Esophagus squamous epithelium (tissue), 5 donors: ENCODE measurements at places on chromosomes 7 and 10.

DNA sequence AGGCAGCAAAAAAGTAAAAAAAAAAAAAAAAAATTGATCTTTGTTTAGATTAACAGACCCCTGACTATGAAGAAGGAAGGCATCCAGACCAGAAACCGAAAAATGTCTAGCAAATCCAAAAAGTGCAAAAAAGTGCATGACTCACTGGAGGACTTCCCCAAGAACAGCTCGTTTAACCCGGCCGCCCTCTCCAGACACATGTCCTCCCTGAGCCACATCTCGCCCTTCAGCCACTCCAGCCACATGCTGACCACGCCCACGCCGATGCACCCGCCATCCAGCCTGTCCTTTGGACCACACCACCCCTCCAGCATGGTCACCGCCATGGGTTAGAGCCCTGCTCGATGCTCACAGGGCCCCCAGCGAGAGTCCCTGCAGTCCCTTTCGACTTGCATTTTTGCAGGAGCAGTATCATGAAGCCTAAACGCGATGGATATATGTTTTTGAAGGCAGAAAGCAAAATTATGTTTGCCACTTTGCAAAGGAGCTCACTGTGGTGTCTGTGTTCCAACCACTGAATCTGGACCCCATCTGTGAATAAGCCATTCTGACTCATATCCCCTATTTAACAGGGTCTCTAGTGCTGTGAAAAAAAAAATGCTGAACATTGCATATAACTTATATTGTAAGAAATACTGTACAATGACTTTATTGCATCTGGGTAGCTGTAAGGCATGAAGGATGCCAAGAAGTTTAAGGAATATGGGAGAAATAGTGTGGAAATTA is 19.4 kb downstream of the GATA3 start:
- DNase-seq, result no peak

DNA sequence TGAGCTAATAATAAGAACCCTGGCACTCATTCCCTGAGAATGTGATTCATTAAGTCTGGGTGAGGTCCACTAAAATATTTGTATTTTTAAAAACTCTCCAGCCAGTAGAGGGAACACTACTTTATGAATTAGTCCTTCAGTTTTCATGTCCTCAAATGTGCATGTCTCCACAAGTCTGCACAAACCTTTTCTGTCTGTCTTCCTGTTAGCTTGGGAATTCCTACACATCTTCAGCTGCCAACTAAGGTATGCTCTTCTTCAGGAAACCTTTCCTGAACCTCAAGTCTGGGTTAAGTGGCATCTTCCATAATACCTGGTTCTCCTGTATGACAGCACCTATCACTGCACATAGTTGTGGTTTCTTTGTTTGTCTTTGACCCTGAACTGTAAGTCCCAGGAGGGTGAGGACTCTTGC is 119.6 kb upstream of the MKX start:
- DNase-seq, result no peak

DNA sequence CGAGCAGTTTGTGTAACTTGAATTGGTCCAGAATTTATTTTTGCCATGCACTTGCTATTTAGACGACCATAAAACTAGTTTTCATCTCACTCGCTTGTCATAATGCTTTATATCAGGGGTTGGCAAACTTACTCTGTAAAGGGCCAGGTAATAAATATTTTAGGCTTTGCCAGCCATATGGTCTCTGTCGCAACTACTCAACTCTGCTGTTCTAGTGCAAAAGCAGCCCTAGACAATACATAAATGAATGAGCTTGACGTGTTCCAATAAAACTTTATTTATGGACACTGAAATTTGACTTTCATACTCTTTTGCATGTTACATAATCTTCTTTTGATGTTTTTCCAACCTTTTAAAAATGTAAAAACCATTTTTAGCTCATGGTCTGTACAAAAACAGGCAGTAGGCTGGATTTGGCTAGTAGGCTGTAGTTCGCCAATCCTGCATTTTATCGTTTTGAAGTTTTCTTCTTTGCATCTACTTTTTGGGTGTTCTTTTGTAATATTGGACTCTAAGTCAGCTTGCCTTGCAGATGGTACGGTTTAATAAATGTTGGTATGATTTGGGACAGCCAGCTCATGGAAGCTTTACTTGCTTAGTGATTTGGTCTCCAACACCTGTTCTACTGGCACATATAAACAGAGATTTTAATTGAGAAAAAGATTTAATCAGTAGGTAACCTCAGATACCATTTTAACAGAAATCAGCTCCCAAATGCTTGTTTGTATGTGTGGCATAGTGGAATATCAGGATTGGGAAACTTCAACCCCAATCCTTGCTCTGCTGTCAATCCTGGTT is 25.6 kb downstream of the SND1 start:
- no peak for DNase-seq

- no peak for DNase-seq
Measured at GRCh38 chr7:80279760-80280159, 145.1 kb downstream of the GNAI1 start.

GRCh38 chr7:141324870-141325269 is 226.3 kb upstream of the AGK start:
- DNase-seq, result no peak

GRCh38 chr7:41732843-41733306 is 30.0 kb upstream of the INHBA start:
- DNase-seq, result no peak

GRCh38 chr10:25071227-25071626 is 54.8 kb downstream of the THNSL1 start:
- DNase-seq, result no peak

GRCh38 chr7:75843613-75844116 is 30.1 kb upstream of the CCL24 start:
- DNase-seq, result no peak

- DNase-seq, result no peak
Measured at GRCh38 chr7:150396426-150396825, 17.3 kb downstream of the ZNF775 start.

GRCh38 chr10:70197235-70197945 is 27.1 kb upstream of the SAR1A start:
- DNase-seq, result no peak

- no peak for DNase-seq
Measured at GRCh38 chr7:41874201-41874785, 171.4 kb upstream of the INHBA start.

- no peak for DNase-seq
Measured at GRCh38 chr7:151381098-151381347, 28.8 kb downstream of the WDR86 start.

- no peak for DNase-seq
Measured at GRCh38 chr10:113179265-113179664, 229.2 kb downstream of the TCF7L2 start.

DNA sequence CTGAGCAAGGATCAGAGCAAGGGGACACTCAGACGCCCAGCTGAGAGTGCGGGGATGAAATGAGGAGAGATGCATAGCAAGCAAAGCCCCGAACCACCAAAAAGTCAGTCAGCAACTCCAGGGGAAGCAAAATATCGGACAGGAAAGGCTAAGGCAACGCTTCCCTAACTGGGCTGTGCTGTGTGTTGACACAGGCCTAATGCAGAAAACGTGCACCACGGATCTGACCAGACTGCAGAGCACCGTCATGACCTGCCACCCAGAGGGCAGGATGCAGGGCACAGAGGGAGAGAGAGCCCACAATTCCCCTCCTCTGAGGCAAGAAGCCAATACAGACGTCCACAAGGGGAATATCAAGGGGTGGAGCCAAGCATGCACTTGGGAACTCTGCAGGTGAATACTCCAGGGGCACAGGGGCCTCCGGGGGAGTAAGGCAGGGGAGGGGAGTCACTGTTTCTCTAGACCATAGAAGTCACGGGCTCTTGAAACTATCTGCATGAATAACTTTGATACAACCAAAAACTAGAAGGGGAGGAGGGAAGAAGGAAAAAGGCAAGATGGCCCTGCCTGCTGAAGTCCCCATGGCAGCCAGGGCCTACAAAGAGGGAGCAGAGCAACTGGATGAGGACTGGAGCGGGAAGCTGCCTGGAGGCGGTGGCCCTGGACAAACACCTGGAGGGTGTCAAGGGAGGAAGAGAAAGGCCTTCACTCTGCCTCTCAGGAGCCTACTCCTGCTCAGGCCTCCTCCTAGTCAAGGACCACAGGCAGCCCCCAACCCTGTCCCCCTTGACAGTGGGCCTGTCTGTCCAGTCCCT is 26.2 kb downstream of the GRID1 start:
- no peak for DNase-seq

- DNase-seq, result no peak
Measured at GRCh38 chr7:98314469-98314868, 33.0 kb downstream of the BRI3 start.

DNA sequence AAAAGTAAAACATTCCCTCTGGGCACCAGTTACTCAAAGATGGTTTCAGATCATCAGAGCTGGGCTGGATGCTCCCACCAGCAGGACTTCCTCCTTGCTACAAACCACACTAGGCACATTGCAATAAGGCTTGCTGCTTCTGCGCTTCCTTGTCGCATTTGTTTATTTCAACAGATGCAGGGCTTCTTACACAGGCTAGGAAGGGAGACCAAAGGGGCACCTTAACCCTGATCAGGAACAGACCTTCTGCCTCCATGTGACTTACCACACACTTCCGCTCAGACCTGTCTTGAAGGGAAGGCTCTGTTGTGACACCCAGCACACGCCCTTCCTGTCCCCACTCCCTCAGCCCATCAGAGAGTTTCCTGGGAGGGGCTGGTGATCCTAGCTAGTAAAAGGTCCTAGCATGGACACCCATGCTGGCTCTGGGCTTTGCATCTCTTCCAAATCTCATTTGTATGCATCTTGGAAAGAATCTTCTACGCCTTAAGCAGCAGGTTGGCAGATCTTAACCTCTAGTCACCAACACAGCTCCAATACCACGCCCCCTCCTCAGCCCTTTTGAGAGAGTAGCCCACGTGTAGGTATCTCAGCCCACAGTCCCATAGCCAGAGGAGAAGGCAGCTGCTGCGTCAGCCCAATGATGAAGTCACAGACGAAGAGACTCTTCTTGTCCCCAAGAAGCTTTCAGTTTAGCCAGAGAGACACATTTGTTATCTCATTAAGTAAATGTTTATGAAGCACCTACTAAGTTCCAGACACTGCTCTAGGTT is 47.1 kb upstream of the SVIL start:
- DNase-seq, result no peak

DNA sequence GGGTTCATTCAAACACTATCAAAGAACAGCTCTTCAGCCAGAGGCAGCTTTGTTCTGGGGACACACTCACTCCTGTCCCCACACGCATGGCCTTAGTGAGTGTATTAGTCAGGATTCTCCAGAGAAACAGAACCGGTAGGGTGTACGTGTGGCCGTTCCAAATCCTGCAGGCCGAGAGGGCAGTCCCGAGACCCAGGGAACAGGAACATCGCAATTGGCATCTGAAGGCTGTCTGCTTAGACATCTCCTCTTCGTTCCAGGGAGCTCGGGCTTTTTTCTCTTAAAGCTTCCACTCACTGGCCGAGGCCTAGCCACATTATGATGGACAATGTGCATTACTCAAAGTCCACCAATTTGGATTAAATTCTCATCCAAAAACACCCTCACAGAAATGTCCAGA is 523.3 kb downstream of the GLRX3 start:
- no peak for DNase-seq

GRCh38 chr10:30759423-30759822 is 129.9 kb upstream of the LYZL2 start:
- no peak for DNase-seq

- DNase-seq, result no peak
Measured at GRCh38 chr7:135389971-135390370, 119.9 kb downstream of the CNOT4 start.

- no peak for DNase-seq
Measured at GRCh38 chr7:159098811-159099655, 45.6 kb downstream of the VIPR2 start.

- no peak for DNase-seq
Measured at GRCh38 chr10:102985811-102986210, 67.7 kb downstream of the CNNM2 start.

- DNase-seq, result no peak
Measured at GRCh38 chr7:7104971-7105370, 77.4 kb upstream of the C1GALT1 start.

DNA sequence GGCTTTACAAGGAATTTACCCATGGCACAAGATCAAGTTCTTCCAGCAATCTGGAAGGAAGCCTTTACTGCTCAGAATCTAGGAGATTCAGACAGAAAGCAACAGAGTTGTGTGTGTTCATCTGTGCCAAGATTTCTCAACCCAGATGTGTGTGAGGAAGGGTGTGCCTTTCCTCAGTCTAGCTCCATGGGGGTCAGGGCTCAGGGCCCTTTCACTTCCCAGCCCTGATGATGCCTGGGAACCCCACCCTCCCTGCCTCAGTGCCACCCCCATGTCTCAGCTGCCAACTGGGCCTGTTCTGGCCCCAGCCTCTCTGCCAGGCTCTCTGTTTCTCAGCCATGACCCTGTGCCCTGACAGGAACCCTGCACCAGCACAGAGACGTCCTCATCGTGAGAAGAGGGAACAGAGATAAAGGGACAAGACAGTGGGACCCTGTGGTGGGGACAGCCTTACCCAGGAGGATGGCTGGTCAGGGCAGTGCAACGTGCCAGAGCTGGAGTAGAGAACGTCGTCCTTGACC is 102.0 kb downstream of the VIPR2 start:
- no peak for DNase-seq

- DNase-seq, result no peak
Measured at GRCh38 chr10:7374795-7375194, 36.0 kb downstream of the SFMBT2 start.

DNA sequence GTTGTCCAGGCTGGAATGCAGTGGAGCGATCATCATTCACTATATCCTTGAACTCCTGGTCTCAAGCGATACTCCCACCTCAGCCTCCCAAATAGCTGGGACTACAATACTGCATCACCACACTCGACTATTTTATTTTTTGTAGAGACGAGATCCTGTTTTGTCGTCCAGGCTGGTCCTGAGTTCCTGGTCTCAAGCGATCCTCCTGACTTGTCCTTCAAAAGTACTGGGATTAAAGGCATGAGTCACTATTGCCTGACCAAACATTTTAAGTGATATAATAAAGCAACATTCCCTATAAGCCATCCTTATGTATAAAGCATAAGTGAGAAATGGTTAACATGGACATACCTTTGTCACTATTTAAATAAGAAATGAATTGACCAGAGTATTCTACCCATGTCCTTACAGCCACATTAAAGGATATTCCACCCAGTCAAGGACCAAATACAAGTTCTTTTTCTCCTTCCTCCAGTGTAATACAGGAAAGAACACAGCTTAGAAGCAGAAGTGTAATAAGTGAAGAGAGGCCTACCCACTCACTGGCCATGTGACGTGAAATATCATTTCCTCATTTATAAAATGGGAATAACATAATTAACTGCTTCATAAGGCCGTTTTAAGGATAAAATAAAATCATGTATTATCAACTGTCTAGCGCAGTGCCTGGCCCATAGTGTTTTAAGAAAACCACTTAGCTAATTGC is 82.0 kb downstream of the DOCK4 start:
- DNase-seq, result no peak

GRCh38 chr10:87878664-87879459 is 15.4 kb downstream of the PTEN start:
- no peak for DNase-seq

GRCh38 chr7:116776610-116777289 is 85.6 kb upstream of the CAPZA2 start:
- DNase-seq, result no peak

GRCh38 chr10:95513941-95514392 is 47.2 kb downstream of the SORBS1 start:
- DNase-seq, result no peak
